Upper lobe of right lung (tissue), 1 donor: ENCODE measurements at places on chromosomes 3 and 15. TPM values are rescaled to one million over a fixed set of nuclear protein-coding genes. Genes with fewer than 3 reads are reported as not detected.
A peak's percentile ranks its signal among the peaks of the same experiment; 100 is the strongest.

DNA sequence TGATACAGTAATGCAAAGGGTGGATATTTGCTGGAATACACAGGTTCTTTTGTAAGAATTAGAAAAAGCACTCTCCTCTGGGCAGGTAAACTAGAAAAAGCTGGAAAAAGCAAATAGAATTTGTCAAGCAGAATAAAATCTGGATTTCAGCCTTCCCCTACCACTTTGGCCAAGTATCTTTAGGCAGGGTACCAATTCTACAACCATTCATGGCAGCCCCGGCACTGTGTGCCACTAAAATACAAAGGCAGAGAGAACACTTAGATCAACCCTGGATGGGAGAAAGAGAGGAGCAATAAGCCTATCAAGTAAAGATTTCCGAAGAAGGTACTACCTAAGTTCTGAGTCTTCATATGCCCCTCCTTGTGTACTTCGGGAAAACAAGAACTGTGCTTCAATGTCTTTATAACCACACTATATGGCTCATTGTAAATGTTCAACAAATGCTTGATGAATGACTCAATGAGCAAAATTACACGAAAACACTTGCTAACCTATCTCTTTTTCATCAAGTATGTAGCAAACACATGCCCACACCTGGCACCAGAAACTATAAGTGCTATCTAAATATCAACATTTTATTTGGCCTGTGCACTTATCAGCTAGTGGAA is 20.8 kb downstream of the STAG1 start:
- no peak overlapping the region for H3K27ac ChIP-seq
- H3K36me3 ChIP-seq, result peaks cover under 1% of the 10 kb centered on the region
- H3K4me3 ChIP-seq, result no peak overlapping the region
- DNase-seq, result no peak

GRCh38 chr3:46496746-46497555 is 825 bp upstream of the RTP3 start:
- peaks cover 4% of the 10 kb centered on the region for H3K4me1 ChIP-seq
- no peak for DNase-seq

- H3K27ac ChIP-seq, result no peak overlapping the region
- no peaks in the 10 kb centered on the region for H3K36me3 ChIP-seq
Measured at GRCh38 chr15:66961407-66961884, 104.0 kb upstream of the SMAD3 start.

DNA sequence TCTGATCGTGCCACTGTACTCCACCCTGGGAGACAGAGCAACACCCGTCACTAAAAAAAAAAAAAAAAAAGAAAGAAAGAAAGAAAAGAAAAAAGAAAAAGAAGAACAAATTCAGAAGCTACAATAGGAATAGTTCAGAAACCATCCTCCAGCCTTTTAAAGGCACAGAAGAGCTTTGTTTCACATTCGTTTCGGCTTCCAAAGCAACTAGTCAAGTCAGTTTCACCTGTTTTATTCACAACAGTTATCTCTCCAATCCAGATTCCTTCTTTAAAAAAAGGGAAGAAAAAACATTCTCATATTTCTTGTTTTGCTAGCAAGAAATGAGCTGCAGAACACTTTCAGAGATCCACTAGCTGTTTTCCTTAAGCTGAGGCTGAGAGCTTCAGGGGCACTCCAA is 767.7 kb upstream of the CFAP20DC start:
- H3K27ac ChIP-seq, result no peak overlapping the region
- no peaks in the 10 kb centered on the region for H3K36me3 ChIP-seq
- H3K27me3 ChIP-seq, result no peaks in the 10 kb centered on the region
- no peak overlapping the region for H3K4me3 ChIP-seq

Gene ATP8B4
- total RNA-seq, result 9.4 TPM

Gene SOX14
- not detected for total RNA-seq

- DNase-seq, result no peak
- no peaks in the 10 kb centered on the region for H3K27me3 ChIP-seq
- H3K27ac ChIP-seq, result peak overlapping the region; percentile 48
- peaks cover 23% of the 10 kb centered on the region for H3K4me1 ChIP-seq
- H3K4me3 ChIP-seq, result no peak overlapping the region
Measured at GRCh38 chr15:39468828-39469227, 112.1 kb upstream of the THBS1 start.

- no peak overlapping the region for H3K27ac ChIP-seq
- H3K36me3 ChIP-seq, result no peaks in the 10 kb centered on the region
- H3K4me1 ChIP-seq, result no peaks in the 10 kb centered on the region
- no peak for DNase-seq
- H3K4me3 ChIP-seq, result no peak overlapping the region
Measured at GRCh38 chr15:62365795-62366442, 200.8 kb upstream of the C2CD4B start.

DNA sequence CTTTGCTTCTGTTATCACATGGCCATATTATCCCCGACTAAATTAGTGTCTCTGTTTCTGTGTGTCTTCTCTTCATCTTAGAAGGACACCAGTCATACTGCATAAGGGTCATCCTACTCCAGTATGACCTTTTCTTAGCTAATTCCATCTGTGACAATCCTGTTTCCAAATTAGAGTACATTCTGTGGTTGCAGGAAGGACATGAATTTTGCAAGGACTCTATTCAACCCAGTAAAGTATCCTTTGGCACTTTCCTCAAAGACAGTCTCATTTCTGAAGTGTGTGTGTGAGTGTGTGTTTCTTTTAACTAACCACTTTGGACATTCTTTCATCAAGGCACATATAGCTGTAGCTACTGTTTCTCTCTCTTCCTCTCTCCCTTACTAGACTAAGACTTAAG is 15.2 kb upstream of the MME start:
- H3K4me1 ChIP-seq, result no peaks in the 10 kb centered on the region
- no peaks in the 10 kb centered on the region for H3K27me3 ChIP-seq
- H3K36me3 ChIP-seq, result no peaks in the 10 kb centered on the region
- no peak overlapping the region for H3K4me3 ChIP-seq

Gene CCDC80
- total RNA-seq, result 60.4 TPM
